ENCODE measurements at places on chromosomes 12 and 14.

GRCh38 chr12:10276774-10277173 lies 30.9 kb upstream of the KLRD1 start:
- DNase-seq, result no peak

GRCh38 chr12:27463511-27464219 lies 17.1 kb downstream of the SMCO2 start:
- DNase-seq, result no peak

GRCh38 chr12:111775205-111776193 lies 8.8 kb downstream of the ALDH2 start:
- peak; percentile 31 for DNase-seq

GRCh38 chr12:122836027-122836921 lies 1.0 kb downstream of the HIP1R start:
- DNase-seq, result no peak

DNA sequence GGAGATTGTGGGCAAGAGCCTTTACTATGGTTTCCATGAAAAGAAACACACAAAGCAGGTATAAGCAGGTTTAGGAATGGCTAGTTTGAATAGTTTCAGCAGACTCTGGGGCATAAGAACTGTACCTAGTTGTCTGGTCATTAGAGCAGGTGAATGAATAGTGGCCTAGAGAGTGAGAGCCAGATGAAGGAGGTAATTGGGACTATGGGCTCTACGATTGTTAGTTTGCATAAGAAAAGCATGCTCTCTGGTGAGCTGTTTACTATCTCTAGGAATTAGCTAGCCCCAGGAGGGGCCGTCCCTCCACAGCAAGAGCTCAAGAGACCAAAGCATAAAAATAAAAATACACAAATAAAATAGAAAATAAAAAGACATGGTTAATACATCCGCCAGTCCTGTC lies 397.5 kb upstream of the GARIN6 start:
- no peak for DNase-seq

Data from D341Med (cell line).